Right kidney (tissue), 9 donors: ENCODE measurements at places on chromosomes 11 and 22.

GRCh38 chr11:74011360-74012073 is 2.6 kb upstream of the UCP3 start:
- no peak for DNase-seq

DNA sequence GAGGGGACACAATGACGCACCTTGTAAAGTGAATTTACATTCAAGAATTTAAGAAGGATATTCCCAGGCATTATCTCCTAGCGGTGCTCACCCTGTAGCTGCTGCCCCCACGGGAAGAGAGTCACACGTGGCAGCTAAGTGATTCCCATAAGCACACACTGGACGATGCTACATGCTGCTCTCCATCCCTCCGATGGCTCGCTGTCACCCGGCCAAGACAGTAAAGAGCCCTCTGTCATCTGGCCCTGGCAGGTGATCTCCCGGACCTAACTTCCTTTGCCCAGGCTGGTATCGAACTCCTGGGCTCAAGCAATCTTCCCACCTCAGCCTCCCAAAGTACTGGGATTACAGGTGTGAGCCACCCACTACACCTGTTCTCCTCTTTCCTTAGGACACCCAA is 39.9 kb upstream of the IGSF9B start:
- no peak for DNase-seq

GRCh38 chr11:124657904-124658303 is 15.6 kb downstream of the SIAE start:
- no peak for DNase-seq

DNA sequence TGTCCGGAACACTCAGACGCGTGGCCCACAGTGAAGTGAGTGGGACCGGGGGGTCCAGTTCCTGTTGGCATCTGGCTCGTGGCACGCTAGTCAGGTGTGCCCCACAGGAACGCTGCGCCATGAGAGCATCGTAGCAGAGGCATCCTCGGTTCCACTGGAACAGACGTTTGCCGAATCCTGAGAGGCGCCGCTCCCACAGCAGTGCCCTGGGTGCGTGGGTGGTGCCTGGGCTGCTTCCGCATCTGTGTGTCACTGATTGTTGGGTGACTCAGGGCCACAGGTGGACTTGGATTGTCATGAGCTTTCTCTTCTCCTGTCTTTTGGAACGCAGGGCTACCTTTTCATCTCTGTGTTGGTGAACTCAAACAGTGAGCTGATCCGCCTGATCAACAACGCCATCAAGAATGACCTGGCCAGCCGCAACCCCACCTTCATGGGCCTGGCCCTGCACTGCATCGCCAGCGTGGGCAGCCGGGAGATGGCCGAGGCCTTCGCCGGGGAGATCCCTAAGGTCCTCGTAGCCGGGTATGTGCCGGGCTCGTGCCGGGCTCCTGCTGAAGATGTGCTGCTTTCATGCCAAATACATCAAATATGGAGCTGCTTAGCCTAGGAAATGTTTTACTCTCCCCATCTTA is 46.2 kb downstream of the AP2A2 start:
- no peak for DNase-seq

GRCh38 chr11:25576320-25576719 is 755.6 kb upstream of the ANO3 start:
- DNase-seq, result no peak

- no peak for DNase-seq
Observed at GRCh38 chr22:33350961-33351360, 292.8 kb upstream of the SYN3 start.

DNA sequence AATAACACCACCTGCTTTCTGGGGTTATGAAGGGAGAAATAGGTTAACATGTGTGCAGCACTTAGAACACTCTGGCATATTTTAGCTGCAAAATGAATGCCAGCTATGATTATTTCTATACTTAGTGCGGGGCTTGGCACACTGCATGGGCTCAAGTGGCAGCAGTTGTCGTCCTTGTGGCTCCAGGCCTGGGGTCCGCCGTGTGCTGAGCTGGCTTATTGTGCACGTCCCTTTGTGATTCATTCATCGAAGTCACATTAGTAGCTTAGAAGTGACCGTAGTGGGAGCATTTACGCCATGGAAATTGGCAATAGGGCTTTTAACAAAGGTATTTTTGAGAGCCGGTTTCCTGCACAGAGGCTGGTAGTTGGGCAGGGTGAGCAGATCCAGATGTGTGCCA is 4.2 kb downstream of the RASD2 start:
- no peak for DNase-seq

DNA sequence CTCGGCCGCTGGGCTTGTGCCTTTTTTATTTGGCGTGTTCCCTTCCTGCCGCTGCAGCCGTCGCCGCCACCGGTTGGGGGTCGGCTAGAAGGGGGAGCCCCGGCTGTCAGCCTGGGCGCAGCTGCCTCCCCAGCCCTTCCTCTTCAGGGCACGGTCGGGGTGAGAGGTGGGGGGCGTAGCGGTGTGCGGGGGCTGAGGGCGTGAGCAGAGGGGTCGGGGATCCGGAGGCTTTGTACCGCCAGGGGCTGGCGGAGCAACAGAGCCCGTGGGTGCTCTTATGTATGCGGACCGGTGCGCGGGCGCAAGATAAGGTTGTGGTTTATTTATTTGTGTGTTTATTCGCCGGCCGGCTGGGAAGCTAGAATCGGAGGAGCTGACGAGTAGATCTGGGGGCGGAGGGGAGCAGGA is 477 bp downstream of the ZBTB16 start:
- peak; percentile 73 for DNase-seq

DNA sequence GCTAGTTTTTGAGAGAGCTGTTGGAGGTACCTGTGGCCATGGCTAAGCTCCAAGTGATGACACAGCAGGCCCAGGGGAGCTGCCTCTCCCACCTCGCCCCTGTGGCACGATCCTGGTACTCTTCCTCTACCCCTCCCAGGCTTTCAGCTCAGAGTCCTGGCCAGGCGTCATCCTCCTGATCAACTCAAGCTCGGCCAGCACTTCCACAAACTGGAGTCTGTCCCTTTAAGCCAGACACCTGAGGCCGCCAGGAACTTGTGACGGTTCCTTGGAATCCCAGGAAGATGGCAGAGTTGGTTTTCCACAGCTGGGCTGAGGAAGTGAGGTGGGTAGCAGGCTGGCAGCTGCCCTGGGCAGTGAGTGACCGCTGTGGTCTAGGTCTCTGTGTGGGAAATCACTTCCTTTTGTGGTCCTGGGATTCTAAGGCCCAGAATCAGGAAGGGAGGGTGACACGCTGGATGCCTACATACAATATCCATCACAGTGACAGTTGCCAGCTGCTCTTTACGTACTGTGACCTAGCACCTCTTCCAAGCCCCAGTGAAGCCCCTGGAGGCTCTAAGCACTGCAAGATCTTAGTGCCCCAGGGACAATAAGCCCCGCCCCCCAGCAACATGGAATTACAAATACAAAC is 3.2 kb upstream of the CST6 start:
- DNase-seq, result no peak

DNA sequence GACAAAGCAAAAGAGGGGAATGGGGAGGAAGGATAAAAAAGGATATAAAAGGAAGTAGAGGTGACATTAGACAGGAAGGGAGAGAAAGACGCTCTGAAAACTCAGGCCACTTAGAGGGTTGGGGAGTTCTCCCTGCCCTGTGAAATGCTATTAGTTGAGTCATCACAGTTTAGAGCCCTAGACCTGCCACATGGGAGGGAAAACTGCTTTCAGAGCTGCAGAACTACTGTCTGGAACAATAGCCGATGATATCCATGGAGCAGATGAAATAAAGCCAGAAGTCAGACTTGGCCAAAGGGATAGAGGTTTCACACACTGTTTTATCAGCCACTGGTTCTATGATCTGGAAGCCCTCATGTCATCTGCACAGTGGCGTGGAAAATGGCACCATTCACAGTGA is 157.9 kb downstream of the NCAM1 start:
- DNase-seq, result no peak
